ENCODE measurements at places on chromosomes 12 and 14. TPM values are rescaled to one million over a fixed set of nuclear protein-coding genes. Genes with fewer than 3 reads are reported as not detected.

DNA sequence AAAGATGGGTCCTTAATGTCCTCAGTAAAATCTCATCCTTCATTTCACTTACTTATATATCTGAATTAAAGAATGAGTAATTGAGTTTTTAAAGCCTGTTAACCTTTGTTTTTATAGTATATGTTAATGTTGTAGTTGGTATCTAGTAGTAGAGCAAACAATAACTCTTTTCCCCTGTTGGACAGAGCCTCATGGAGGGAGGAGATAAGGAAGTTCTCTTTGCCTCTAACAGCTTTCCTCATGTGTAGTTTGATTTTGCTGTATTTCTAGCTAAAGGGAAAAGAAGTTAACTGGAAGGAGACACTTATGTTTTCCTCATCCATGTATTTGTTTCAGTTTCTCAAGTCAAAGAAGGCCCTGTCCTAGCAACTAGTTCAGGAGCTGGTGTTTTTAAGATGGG lies 55.3 kb downstream of the RAD52 start:
- no peak for DNase-seq

DNA sequence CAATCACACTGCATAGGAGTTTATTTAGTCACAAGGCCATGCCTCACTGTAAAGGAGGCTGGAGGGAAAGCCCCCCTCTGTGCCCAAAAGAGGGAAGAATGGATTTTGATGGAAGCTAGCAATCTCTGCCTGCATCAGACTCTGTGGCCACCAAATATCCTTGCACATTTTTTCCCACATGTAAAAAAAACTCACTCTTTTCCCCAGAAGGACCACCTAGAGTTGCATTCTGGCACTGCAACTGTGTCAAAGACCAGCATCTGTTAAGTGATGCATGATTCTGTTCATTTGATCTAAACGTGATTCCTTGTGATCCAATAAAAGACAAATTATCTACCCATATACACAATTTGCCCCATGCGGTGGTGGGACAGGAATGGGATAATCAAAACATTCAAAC lies 8.0 kb downstream of the RHOJ start:
- DNase-seq = no peak

DNA sequence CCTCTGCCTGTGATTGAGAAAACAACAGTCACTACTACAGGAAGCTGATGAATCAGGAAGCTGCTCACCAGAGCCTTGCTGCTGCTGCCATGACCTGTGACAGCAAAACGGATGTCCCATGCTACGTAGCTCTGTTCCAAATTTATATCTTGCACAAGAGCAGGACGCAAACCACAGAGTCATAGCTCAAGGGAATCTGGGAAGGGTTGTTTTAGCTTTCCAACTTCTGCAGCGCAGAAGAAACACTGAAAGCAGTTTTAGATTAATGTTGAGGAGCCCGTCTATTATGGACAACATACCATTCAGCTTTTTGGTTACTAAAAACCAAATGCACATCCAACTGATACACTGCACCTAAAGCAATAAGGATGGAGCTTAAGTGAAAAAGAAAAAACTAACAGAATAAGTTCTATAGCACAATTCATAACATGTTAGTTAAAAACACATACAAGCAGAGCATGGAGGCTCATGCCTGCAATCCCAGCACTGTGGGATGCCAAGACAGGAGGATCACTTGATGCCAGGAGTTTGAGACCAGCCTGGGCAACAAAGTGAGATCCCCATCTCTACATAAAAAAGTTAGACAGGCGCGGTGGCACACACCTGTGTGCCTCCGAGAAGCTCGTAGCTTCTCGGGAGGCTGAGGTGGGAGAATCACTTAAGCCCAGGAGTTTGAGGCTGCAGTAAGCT lies 1.7 kb upstream of the ANKRD33 start:
- DNase-seq = peak; percentile 94

- peak; percentile 72 for DNase-seq
Observed at GRCh38 chr14:64704743-64705380, 638 bp downstream of the PLEKHG3 start.

DNA sequence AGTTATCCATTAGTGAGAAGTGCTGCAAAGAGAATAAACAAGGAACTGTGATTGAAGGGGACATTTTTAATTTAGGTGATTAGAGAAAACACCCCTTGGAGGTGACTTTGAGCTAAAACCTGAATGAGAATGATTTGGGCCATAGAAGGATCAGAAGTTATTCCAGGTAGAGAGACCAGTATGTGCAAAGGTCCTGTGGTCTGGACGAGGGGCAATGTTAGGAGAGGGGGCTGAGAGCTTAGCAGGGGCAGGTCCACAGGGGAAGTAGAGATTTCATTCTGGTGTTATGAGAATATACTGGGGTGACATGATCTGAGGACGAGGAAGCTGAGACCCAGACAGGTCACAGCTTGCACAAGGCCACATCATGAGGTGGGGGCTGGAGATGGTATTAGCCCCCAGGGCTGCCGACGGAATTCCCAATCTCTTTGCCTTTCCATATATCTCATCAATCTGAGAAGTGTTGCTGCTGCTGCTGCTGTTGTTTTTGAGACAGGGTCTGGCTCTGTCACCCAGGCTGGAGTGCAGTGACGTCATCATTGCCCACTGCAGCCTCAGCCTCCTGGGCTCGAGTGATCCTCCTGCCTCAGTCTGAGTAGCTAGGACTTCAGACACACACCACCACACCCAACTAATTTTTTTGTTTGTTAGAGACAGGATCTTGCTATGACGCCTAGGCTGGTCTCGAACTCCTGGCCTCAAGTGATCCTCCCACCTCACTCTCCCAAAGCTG lies 55.6 kb downstream of the KCTD10 start:
- DNase-seq = no peak

- no peak for DNase-seq
Observed at GRCh38 chr12:24750263-24750662, 198.6 kb downstream of the BCAT1 start.

- peak; percentile 80 for DNase-seq
Observed at GRCh38 chr14:68247676-68248268, 428.2 kb downstream of the RAD51B start.

DNA sequence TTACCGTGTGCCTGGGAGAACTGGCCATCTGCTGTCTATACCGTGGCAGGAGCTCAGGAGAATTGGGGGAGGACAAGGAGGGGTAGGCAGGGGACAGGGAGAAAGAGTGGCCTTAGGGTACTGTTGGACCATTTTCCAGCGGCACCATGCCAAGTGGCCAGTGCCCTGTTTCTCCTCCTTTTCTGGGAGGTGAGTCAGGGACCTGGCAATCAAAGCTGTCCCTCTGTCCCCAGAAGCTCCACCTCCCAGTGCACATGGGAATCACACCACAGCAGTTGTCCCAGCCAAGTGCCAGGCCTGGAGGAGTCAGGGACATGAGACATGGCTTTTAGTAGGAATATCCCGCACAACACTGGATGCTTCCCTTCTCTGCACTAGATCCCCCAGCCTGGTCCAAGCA lies 118.0 kb downstream of the GCH1 start:
- DNase-seq = peak; percentile 57

GRCh38 chr12:7948589-7949260 lies 12.7 kb upstream of the SLC2A3 start:
- DNase-seq = no peak

DNA sequence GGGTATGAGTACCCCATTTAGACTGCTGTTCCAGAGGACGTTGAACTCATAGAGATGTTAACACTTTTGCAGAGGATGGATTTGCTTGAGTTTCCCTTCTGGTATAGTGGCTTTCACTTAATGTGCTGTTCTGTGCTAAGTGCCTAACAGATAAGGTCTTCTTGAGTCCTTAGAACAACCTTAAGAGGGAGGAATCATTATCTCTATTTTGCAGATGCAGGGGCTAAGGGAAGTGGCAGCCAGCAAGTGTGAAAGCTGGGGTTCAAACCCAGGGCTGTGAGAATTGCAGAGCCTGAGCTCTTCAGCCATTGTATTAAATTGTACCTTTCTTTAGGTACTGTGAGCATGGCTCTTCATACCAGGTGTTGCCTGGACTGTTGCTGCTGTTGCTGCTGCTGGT lies 122.1 kb upstream of the NRXN3 start:
- DNase-seq = no peak

DNA sequence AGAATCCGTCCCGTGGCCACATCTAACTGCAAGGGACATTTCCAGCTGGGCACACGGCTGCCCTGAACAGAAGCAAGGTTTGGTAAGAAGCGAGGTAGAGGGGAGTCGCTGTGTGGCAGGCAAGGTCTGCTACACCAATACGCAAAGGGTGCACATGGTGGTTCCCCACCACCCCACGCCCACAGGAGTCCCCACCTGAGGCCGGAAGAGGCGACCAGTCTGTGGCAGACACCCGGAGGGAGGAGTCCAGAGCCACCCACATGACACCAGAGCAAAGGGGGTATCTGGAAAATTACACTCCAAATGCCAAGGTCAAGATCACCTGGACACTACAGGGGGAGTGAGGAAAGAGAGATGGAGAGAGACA lies 47.1 kb upstream of the GALNT9 start:
- DNase-seq = peak; percentile 44

DNA sequence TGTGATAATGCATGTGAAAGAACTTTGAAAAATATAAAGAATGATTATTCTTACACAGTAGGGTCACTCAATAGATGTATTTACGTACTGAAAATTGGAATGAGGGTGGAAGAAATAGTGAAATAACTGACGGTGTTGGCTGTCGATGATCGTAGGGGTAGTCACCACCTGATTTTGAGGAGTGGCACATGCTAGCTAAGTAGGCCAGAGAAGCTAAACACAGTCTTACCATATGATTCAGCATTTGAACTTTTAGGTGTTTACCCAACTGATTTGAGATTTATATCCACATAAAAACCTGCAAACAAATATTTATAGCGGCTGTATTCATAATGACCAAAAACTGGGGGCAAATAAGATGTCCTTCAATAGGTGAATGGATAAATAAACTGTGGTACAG lies 47.6 kb upstream of the HIF1A start:
- no peak for DNase-seq

The SERPINA12 gene
- not detected for total RNA-seq

The ZDHHC22 gene
- total RNA-seq = 1.9 TPM

The LBHD2 gene
- total RNA-seq = not detected

The DIO2 gene
- 0.16 TPM for total RNA-seq

The PPP1R36 gene
- 2.2 TPM for total RNA-seq
